Heart right ventricle (tissue), 16 donors: ENCODE measurements at places on chromosomes 16 and 17.
A peak's percentile ranks its signal among the peaks of the same experiment; 100 is the strongest.

- H3K4me3 ChIP-seq = peak overlapping the region; percentile 97
- H3K27me3 ChIP-seq = no peaks in the 10 kb centered on the region
- DNase-seq = no peak
- H3K27ac ChIP-seq = peak overlapping the region; percentile 94
- no peaks in the 10 kb centered on the region for H3K36me3 ChIP-seq
These were observed 1.1 kb upstream of the DNAJC7 start for GRCh38 chr17:42018339-42018738.

DNA sequence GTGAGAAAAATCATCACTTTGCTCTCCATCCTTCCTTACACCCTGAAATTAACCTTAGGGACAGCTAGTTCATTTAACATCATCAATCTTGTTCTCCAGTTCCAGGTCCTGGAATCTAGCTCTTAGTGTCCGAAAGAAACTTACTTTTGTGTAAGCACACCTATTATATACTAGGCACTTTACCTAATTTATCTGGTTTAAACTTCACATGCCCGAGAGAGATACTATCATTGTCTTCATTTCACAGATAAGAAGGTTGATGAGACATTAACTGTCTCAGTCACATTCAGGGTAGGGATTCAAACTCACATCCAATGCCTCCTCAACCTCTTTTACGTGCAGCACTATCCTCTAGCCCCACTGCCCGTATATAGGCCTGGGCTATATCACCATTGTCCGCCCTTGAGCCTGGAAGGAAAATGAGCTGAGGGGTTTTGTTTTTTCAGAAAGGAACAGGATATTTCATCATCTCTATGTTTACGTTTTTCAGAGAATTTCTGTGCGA, 501 bp upstream of the AP2B1 start:
- no peak for DNase-seq
- peak overlapping the region; percentile 81 for H3K27ac ChIP-seq
- peak overlapping the region; percentile 81 for H3K4me3 ChIP-seq

- no peaks in the 10 kb centered on the region for H3K36me3 ChIP-seq
- no peak for DNase-seq
- no peak overlapping the region for H3K4me3 ChIP-seq
These were observed 304.0 kb downstream of the MAF start for GRCh38 chr16:79296491-79296890.

GRCh38 chr17:78872486-78872885, 30.5 kb downstream of the CEP295NL start:
- no peak overlapping the region for H3K4me3 ChIP-seq
- no peaks in the 10 kb centered on the region for H3K27me3 ChIP-seq
- peaks cover 51% of the 10 kb centered on the region for H3K4me1 ChIP-seq
- peaks cover 53% of the 10 kb centered on the region for H3K36me3 ChIP-seq
- no peak overlapping the region for H3K27ac ChIP-seq

DNA sequence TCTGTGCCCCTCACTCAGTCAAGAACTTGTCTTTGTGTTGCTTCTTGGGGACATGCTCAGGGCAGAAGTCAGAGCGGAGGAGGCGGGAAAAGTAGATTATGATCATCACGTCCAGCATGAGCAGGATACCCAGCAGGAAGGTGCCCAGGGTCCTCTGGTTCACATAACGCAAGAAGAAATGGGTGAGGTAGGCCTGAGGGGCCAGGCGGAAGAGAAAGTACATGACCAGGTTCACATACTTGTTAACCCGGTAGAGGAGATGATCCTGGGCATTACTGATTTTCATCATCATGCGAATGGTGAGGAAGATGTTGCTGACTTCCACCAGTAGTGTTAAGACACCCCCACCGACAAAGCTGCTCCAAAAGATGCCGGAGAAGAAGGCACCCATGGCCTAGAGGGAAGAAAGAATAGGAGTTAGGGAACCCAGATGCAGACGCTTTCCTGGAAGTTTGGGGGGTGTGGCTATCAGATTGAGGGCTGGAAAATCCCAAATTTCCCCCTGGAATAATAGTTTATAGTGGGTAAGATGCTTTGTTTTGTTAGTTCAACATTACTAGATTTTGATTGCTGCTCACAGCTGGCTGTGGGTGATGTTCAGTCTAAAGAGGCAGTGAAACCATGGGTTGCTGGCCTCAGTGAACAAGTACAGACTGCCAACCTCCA, 1.4 kb downstream of the TLCD1 start:
- no peak for DNase-seq
- H3K27ac ChIP-seq = no peak overlapping the region
- H3K4me3 ChIP-seq = no peak overlapping the region
- H3K4me1 ChIP-seq = peaks cover 77% of the 10 kb centered on the region
- peaks cover 43% of the 10 kb centered on the region for H3K36me3 ChIP-seq

DNA sequence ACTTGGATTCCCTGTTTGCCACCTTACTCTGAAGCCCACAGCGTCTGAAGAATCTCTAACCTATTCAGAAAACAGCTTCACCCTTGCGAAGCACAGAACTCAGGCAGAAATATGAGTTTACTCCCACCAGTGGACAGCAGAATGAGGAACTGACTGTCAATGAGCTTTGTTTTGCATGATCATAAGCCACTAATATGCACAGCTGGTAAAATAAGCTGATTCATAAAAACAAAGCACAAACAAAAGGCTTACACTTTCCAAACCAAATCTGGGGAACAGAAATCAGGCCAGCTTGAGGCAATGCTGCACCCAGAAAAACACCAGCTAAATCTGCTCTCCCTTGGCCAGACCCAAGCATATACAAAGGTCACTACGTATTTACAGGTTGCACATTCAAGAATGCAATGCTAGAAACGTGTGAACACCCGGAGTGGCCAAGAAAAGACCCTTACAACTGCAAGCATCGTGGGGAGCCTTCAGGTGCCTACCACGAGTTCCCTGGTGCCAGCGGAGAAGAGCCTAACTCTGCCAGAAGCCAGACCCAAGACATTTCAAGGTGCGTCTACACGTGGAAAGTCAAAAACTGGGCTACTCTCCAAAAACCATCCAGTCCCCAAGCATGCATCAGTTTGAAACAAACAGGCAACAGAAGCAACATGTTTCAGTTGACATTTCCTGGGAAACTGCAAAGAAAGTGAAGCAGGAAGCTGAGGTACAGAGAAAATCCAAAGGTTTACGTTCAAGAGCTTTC, 207.1 kb downstream of the ZFHX3 start:
- no peak overlapping the region for H3K27ac ChIP-seq
- no peaks in the 10 kb centered on the region for H3K27me3 ChIP-seq
- peaks cover 17% of the 10 kb centered on the region for H3K4me1 ChIP-seq

- H3K4me3 ChIP-seq = no peak overlapping the region
- no peaks in the 10 kb centered on the region for H3K36me3 ChIP-seq
- H3K27ac ChIP-seq = no peak overlapping the region
- H3K4me1 ChIP-seq = no peaks in the 10 kb centered on the region
- H3K27me3 ChIP-seq = no peaks in the 10 kb centered on the region
These were observed 31.0 kb downstream of the MAPT start for GRCh38 chr17:45925311-45925710.

GRCh38 chr17:77506371-77506991, 365.7 kb downstream of the SEC14L1 start:
- H3K4me1 ChIP-seq = no peaks in the 10 kb centered on the region
- no peak for DNase-seq
- H3K36me3 ChIP-seq = no peaks in the 10 kb centered on the region
- no peak overlapping the region for H3K4me3 ChIP-seq
- H3K27me3 ChIP-seq = no peaks in the 10 kb centered on the region

GRCh38 chr17:63075969-63076368, 109.9 kb downstream of the TANC2 start:
- H3K36me3 ChIP-seq = no peaks in the 10 kb centered on the region
- no peak for DNase-seq
- H3K4me3 ChIP-seq = no peak overlapping the region
- H3K27ac ChIP-seq = no peak overlapping the region
- no peaks in the 10 kb centered on the region for H3K27me3 ChIP-seq

DNA sequence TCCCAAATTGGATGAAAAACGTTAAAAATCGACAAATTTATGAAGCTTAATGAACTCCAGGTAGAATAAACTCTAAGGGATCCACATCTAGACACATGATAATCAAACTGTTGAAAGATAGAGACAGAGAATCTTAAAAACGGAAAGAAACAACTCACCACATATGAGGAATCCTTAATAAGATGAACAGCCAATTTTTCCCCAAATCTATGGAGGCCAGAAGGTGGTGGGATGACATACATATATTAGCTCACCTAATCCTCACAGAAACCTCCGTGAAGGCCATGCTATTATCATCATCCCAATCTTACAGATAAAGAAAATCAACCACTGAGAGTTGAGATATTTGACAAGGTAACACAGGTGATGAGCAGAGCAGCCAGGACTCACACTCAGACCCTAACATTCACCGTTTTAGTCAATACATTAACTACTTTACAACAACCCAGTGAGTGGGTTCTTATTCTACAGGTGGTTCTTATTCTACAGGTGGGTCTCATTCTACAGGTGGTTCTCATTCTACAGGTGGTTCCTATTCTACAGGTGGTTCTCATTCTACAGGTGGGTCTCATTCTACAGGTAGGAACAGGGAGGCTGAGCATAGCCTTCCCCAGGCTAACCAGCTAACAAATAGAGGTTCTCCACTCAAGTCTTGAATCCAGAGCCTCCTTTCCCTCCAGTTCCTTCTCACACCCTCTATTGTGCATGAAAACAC, 4.8 kb downstream of the CACNG1 start:
- no peaks in the 10 kb centered on the region for H3K27me3 ChIP-seq
- H3K36me3 ChIP-seq = no peaks in the 10 kb centered on the region
- no peak overlapping the region for H3K4me3 ChIP-seq
- no peak overlapping the region for H3K27ac ChIP-seq
- DNase-seq = no peak

- H3K4me1 ChIP-seq = peaks cover 64% of the 10 kb centered on the region
- H3K4me3 ChIP-seq = no peak overlapping the region
- DNase-seq = no peak
- H3K36me3 ChIP-seq = peaks cover 57% of the 10 kb centered on the region
- H3K27me3 ChIP-seq = no peaks in the 10 kb centered on the region
- no peak overlapping the region for H3K27ac ChIP-seq
These were observed 24.3 kb downstream of the LITAF start for GRCh38 chr16:11562411-11562810.

- no peaks in the 10 kb centered on the region for H3K4me1 ChIP-seq
- no peak for DNase-seq
- no peaks in the 10 kb centered on the region for H3K36me3 ChIP-seq
- H3K27ac ChIP-seq = no peak overlapping the region
- H3K27me3 ChIP-seq = no peaks in the 10 kb centered on the region
These were observed 470.5 kb upstream of the GOT2 start for GRCh38 chr16:59204589-59204988.

- no peak for DNase-seq
- H3K4me3 ChIP-seq = no peak overlapping the region
- H3K4me1 ChIP-seq = no peaks in the 10 kb centered on the region
- H3K27me3 ChIP-seq = no peaks in the 10 kb centered on the region
- no peaks in the 10 kb centered on the region for H3K36me3 ChIP-seq
These were observed 38.7 kb downstream of the CACNG4 start for GRCh38 chr17:67003231-67003630.

DNA sequence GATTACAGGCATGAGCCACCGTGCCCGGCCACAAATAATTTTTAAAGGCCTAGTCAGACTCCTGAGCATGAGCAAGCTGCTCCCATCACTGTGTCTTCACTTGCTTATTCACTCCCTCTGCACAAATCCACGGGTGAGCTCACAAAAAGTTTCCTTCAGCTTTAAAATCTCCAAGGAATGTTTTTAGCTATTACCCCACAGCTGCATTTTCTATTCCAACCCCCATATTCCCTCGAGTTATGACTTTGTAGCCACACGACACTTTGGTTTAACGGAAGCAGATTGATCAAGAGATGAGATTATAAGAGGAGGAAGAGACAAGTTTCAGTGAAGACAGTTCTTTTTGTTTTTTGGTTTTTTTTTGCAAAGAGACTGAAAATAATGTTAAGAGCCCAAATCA, 49.1 kb upstream of the SLC25A19 start:
- peak overlapping the region; percentile 41 for H3K27ac ChIP-seq
- H3K36me3 ChIP-seq = no peaks in the 10 kb centered on the region
- no peaks in the 10 kb centered on the region for H3K27me3 ChIP-seq
- H3K4me1 ChIP-seq = peaks cover 90% of the 10 kb centered on the region

- H3K4me3 ChIP-seq = no peak overlapping the region
- no peak overlapping the region for H3K27ac ChIP-seq
- DNase-seq = no peak
- H3K36me3 ChIP-seq = no peaks in the 10 kb centered on the region
- no peaks in the 10 kb centered on the region for H3K4me1 ChIP-seq
These were observed 36.9 kb downstream of the SLC47A1 start for GRCh38 chr17:19570544-19571062.

DNA sequence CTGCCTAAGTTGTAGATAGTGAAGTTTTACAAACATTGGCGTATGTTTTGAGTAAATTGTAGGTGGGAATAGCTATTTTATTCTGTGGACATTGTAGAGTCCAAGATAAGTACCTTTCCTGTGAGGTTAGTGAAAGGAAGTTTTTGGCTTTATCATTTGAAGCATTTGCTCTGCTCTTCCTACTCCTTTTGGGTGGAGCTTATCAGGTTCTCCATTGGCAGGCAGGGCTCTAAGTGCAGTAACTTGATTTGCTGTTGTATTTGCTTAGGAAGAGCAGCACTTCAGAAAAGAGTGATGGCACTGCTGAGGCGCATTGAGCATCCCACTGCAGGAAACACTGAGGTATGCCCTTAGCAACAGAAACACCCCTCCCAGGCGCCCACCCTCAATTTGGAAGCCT, 70.1 kb downstream of the OMG start:
- no peak for DNase-seq
- H3K4me3 ChIP-seq = no peak overlapping the region
- no peaks in the 10 kb centered on the region for H3K4me1 ChIP-seq
- no peaks in the 10 kb centered on the region for H3K27me3 ChIP-seq

DNA sequence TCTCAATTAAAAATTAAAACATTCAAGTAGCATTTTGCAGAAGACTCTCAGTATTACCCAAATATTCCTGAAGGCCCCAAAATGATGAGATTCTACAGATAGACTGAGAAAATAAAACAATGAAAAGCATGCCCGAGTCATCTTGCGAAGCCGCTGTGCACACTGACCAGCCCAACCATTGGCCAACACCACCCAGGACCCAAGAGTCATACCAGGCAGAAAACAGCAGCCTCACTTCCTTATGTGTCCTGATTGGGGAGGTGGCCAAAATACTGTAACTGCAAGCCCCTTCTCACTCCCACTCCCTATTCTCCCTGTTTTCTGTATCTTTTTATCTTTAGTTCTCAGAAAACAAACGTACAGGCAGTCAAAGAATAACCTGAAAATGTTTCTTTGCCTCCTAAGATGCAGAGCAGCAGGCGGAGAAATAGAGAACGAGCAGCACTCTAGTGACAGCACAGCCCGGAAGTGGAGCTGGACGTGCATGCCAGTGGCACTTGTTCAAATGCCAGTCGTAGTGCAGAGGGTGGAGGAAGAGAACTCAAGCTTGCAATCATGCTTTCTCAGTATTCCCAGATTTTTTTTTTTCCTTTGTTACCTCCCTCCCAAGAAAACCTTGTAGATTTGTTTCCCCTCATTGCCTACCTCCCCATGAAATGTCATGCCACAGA, 182.3 kb upstream of the SOX9 start:
- H3K4me3 ChIP-seq = no peak overlapping the region
- no peaks in the 10 kb centered on the region for H3K4me1 ChIP-seq
- no peaks in the 10 kb centered on the region for H3K27me3 ChIP-seq
- H3K36me3 ChIP-seq = no peaks in the 10 kb centered on the region
- peak; percentile 7 for DNase-seq

- H3K4me3 ChIP-seq = no peak overlapping the region
- H3K27me3 ChIP-seq = peaks cover 13% of the 10 kb centered on the region
- no peak for DNase-seq
- H3K27ac ChIP-seq = no peak overlapping the region
- no peaks in the 10 kb centered on the region for H3K4me1 ChIP-seq
- no peaks in the 10 kb centered on the region for H3K36me3 ChIP-seq
These were observed 88.1 kb downstream of the GOSR1 start for GRCh38 chr17:30565073-30565935.

GRCh38 chr17:27442702-27443101, 13.5 kb upstream of the KSR1 start:
- no peaks in the 10 kb centered on the region for H3K4me1 ChIP-seq
- no peak for DNase-seq
- no peaks in the 10 kb centered on the region for H3K27me3 ChIP-seq
- H3K36me3 ChIP-seq = no peaks in the 10 kb centered on the region
- no peak overlapping the region for H3K27ac ChIP-seq
- no peak overlapping the region for H3K4me3 ChIP-seq
